NCI-H1417 treated with DMSO at 0.1 percent for 48 hours (cell line): ENCODE measurements at places on chromosomes 13 and 19.

- DNase-seq: no peak
Observed at GRCh38 chr19:17527326-17527725, 15.9 kb downstream of the PGLS start.

DNA sequence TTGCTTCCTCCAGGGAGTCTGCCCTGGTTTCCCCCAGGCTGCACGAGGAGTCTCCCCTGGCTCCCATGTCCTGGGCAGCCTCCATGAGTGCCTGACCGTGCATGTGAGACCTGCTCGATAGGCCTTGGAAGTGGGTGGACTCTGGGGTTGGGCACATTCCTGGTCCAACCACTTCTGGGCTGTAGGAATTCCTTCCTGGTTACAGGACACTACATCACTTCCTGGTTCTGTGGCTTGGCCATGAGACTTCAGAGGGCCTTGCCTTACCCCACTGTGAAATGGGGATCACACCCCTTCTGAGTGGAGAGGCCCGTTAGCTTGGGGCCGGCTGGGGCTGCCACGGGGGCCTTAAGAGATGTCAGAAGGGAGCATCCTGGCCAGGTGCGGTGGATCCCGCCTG is 4.0 kb upstream of the ZNF628 start:
- DNase-seq: no peak

GRCh38 chr13:46382224-46382623 is 4.8 kb downstream of the RUBCNL start:
- no peak for DNase-seq

- DNase-seq: no peak
Observed at GRCh38 chr19:2032296-2032941, 16.9 kb upstream of the BTBD2 start.

DNA sequence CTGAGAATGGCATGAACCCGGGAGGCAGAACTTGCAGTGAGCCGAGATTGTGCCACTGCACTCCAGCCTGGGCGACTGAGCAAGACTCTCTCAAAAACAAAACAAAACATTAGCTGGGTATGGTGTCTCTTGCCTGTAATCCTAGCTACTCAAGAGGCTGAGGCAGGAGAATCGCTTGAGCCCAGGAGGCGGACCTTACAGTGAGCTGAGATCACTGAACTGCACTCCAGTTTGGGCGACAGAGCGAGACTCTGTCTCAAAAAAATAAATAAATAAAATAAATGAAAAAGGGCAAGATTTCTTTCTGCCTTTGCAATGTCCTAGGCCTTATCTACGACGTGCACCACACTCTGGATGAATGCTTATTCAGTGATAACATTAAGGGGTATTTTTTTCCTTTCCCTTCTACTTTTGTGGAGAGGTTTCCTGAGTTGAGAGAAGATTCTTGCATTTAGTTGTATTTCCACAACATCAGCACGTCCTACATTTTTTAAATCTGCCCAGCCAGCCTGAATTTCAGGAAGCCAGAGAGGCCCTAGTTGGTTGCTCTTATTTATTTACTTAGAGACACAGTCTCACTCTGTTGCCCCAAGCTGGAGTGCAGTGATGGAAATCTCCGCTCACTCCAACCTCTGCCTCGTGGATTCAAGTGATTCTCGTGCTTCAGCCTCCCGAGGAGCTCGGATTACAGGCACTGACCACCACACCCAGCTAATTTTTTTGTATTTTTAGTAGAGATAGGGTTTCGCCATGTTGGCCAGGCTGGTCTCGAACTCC is 26.1 kb upstream of the OR1M1 start:
- no peak for DNase-seq
